ENCODE measurements at places on chromosomes 3 and 15.

- DNase-seq: no peak
Measured at GRCh38 chr3:190481779-190482178, 32.1 kb upstream of the TMEM207 start.

GRCh38 chr15:67089217-67090193 lies 24.1 kb downstream of the SMAD3 start:
- DNase-seq: peak; percentile 68

- DNase-seq: no peak
Measured at GRCh38 chr15:71801935-71802655, 8.3 kb upstream of the NR2E3 start.

DNA sequence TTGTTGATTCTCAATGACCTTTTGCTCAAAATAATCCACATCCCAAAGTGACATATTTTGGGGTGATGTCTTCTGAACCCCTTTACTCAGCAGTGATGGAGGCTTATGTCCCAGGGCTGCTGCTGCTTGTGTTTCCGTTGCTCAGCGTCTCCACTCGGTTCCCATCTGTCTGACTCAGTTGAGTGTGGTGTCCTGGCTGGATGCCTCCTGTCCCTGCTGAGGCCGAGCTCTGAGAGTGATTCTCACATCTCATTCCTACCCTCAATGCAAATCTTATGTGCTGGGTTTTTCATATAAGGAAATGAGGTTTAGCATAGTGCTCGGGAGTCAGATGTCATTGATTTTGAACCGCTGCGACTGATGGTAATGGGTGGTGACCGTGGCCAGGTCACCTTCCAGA lies 247.4 kb downstream of the GABRG3 start:
- DNase-seq: no peak

GRCh38 chr3:13210221-13210975 lies 137.2 kb upstream of the IQSEC1 start:
- no peak for DNase-seq

DNA sequence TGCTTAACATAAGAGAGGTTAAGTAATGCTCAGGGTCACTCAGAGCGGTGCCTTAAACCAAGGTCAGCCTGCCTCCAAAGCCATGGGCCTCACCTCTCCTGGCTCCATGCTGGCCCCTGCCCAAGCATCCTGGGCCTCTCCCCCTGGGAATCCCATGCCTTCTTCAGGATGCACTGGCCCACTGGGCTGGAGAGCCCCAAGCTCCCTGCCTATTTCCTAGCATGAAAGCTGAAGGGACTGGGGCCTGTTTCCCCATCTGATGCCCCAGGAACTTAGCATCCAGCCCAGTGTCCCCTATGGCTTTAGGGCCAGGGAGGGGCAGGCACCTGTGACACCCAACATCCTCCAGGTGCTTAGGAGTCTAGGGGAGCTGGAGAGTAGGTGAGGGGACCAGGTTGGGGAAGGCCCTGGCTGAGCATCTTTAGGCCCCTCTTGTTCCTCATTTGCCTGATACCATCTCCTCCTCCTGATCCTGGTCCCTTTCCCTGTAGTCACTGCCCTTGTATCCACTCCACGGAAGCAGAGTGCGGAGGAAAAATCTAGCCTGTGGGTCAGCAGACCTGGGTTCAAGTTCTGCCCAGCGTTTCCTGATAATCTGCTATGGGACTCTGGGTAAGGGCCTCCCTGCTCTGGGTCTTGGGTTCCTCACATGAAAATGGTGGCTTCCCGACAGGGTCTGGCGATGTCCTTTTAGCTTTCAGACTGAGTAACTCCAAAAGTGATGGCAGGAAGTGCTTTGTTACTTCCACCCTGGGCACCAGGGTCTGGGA lies 28.6 kb downstream of the EHD4 start:
- no peak for DNase-seq

DNA sequence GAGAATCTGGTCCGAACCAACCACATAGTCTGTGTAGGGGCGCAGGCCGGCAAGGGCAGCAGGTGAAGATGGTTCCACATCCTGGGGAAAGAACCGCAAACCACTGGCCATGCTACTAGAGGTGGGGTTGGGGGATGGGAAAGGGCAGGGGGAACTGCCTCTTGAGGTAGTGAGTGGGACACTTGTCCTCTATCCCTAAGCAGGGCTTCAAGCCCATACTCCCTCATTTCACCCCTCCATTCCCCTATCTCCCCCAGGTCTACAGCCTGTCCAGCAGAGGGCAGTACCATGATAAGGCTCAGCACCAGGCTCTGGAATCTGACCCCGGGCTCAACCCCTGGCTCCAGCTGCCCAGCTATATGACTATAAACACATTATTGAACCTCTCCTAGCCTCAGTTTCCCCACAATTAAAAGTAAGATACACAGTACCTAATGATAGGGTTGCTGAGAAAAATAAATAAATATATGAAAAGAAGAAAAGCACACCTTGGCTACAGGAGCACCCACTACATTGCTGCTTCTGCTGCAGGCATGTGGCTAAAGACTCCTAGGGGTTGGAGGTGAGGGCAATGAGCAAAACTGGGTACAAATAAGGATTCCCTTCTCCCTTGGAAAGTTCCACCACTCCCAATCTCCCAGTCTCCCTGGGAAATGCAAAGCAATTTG lies 6.3 kb downstream of the GORASP1 start:
- DNase-seq: no peak

GRCh38 chr3:97265237-97266005 lies 451.0 kb downstream of the EPHA6 start:
- no peak for DNase-seq

- DNase-seq: no peak
Measured at GRCh38 chr3:2266606-2267005, 167.9 kb downstream of the CNTN4 start.

DNA sequence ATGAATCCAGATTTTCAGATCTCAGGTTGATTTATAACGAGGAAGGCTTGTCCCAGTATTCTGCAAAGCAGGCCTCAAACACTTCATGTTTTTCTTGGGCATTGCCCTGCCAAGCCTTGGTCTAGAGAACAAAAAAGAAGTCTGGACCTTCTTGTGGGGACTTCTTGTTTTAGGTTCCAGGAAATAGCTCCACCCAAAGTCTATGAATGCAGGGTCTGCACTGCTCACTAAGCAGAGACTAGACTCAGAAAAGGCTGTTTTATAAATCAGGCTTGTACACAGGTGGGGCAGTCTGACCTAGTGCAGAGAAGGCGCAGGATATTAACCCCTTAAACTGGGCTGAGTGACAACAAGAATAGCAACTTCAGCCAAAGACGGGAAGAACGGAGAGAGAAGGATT lies 44.3 kb downstream of the GLB1 start:
- no peak for DNase-seq

DNA sequence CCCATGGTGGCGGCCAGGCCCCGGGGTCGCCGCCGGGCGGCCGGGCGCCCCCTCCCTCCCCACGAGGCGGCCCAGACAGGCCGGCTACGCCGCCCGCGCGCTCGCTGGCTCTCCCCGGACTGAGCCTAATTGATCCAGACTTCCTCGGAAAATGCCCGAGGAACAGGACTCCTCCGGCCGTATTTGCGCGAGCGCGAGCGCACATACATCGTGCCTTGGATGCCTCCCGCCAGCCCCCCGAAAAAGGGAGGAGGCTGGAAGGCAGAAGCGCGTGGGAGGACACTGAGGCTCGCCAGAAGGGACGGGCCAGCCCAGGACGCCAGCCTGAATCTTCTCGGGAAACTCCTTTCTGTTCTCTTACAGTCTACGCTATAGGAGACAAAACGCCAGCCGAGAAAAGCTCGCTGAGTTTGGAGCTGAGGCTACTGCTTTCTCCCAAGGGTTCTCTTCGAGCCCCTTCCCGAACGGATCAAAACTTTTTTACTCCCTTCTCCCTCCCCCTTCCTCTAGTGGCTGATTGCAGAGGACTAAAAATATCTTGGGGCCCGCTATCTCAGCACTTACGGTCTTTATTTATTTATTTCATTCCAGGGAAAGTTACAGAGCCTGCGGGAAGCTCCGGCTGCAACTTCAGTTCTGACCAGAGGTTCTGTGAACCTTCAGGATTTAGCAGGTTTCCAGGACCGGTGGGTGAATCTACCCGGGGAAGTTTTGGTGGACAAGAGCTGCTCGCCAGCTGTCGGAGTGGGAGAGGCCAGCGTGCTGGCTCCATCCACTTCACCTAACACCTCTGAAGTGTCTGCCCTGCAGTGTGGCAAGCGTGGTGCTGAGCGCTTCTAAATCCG lies at the start of gene PDZRN3:
PDZRN3 (minus strand) TSS at position 121 of the 845 bp plus-strand sequence.
- DNase-seq: peak; percentile 47

DNA sequence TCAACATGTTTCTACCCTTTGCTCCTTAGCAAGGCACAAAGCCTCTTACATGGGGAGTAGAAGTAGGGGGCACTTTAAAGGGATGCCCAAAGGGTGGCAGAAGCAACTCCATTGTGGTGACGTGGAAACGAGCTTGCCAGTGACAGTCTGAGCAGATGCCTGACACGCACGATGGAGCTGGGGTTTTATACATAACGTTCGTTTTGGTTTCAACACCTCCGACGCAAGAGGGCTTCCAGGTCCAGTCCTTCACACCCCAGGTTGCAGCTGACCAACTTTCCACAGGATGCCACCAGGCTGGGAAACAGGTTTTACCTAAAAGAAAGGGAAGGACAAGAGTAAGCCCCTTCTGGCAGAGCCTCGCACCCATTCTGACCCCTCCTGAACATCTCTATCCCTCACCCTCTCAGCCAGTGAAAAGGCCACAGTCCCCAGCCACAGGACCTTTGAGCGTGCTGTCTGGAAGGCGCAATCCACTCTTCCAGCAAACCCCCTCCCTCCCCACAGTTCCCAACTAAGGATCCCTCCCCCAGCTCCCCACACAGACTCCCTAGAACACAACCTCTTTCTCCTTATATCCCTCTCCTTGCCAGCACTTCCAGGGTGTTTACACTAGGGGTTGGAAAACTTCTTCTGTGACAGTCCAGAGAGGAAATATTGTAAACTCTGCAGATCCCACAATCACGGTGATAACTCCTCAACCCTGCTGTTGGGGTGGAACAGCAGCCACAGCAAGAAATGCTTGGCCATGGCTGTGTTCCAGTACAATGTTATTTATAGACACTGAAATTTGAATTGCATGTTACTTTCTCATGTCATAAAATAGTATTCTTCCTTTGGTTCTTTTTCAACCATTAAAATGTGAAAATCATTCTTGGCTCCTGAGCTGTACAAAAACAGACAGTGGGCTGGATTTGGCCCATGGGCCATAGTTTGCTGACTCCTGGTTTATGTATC lies 36.2 kb downstream of the FAM174B start:
- no peak for DNase-seq

DNA sequence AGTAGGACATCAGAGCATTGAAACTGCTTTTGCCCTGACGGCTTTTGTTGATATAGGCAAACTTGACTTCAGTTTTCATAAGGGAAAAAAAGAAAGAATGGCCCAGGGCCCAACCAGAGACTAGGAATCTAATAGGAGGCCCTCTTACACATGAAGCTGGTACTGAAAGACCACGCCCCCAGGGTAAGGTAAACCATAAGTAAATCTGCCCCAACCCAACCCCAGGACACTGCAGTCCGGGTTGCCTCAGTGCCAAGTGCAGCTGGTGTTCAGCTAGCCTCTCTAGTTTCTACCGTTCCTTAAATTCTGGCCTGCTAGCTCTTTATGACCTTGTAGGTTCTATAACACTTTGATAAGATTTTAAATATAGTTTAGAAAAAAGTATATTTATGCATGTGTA lies 136.7 kb downstream of the AQP9 start:
- no peak for DNase-seq

DNA sequence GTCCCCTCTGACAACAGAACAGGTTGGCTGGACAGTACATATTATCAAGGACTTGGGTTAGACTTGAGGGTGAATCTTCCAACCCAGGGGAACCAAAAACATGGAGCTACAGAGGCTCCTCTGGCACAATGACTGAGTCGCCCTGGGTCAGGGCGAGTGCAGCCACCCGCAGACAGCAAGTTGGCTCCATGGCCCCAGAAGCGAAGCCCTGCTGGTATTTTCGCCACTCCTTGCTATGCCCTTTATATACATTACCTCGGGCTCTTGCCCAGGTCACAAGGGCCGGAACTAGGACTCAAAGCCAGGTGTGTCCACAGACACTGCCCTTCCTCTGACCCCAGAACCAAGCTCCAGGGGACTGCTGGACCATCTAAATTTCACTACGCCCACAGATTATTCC lies 64.6 kb downstream of the ADCY5 start:
- DNase-seq: no peak

DNA sequence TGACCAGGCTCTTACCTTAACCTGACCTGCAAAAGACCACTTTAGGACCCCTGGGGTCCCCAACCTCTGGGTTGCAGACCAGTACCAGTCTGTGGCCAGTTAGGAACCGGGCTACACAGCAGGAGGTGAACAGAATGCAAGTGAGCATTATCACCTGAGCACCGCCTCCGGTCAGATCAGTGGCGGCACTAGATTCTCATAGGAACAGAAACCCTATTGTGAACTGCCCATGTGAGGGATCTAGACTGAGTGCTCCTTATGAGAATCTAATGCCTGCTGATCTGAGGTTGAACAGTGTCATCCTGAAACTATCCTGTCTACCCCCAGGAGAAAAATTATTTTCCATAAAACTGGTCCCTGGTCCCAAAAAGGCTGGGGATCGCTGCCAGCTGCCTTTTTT lies 20.3 kb downstream of the CHP1 start:
- DNase-seq: no peak

- peak; percentile 23 for DNase-seq
Measured at GRCh38 chr3:193665370-193665989, 72.5 kb downstream of the OPA1 start.

GRCh38 chr3:120013481-120013880 lies 80.8 kb downstream of the GSK3B start:
- no peak for DNase-seq

DNA sequence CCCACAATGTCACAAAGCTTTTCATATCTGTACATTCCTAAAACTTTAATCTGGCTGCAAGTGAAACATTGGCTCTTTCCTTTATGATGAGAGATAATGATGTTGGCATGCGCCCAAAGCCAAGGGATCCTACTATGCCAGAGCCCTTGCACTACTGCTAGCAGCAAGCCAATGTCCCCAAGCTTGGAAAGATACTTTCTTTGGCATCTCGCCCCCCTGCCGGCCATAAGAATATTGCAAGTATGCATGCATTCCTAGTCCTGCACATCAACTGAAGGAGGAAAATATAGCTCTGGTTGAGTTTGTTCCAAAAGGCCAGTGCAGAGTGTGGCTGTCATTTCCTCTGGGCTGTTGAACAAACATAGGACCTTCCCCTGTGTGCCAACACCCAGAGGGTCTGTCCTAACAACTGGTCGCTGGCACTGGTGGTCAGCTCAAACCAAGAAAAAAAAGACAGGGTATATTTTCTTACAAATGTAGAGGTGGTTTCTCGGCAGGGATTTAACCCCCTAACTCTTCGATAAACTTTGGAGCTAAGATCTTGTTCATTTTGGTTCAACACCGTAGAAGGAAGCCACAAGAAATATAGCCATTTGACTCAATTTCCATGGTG lies 120.9 kb upstream of the ZBED2 start:
- DNase-seq: no peak

DNA sequence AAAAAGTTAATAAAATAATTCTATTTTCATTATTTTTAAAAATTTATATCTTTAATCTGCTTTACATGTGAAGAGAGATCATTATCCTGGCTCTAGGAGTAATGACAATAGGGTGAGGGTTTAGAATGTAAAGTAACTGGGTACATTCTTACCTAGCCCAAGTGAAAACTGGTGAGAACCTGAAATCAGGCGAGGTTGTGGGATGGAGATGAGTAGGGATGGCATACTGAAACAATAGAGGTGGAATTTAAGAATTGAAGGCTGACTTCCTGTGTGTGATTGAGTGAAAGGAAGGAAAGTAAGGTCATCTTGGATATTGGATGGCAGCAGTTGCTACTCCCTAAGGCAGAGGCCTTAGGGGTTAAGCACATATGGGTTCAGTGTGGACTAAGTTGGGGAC lies 82.7 kb downstream of the MYRIP start:
- DNase-seq: no peak

GRCh38 chr3:155075200-155075599 lies 4.9 kb upstream of the MME start:
- no peak for DNase-seq
